ENCODE measurements at places on chromosomes 3 and 15.

DNA sequence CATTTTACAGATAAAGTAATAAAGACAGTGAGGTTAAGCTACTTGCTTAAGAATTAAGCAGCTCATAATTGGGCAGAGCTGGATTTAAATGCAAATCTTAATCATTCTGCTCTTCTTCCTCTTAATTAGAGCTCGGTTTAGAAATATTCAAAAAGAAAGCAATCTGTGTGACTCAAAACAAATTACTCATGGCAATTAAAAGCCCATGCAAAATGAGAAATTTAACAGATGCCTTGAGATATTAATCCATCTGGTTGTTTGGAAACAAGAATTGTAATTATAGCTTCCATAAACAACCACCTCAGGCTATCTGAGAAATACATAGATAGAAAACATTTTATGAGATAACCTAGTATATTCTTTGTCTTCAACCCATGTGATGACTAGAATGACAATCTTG is 44.2 kb upstream of the DCBLD2 start:
- no peak for DNase-seq

DNA sequence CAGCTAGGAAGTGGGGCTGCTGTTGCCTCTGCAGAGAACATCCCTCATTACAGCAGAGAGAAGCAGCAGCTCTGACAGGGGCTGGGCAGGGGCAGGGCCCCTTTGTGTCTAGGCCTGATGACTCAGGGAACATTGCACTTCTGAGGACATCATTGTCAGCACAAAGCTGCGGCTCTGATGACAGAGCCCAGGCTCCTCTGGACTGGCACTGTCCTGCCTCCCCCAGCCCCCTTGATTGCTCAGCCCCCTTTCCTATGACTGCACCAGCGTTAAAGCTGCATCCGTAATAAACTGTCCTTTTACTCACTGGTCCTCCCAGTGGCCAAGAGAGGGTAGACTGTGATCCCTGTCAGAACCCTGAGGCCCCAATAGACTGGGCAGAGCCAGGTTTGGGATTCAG is 18.3 kb downstream of the TRH start:
- DNase-seq, result no peak

DNA sequence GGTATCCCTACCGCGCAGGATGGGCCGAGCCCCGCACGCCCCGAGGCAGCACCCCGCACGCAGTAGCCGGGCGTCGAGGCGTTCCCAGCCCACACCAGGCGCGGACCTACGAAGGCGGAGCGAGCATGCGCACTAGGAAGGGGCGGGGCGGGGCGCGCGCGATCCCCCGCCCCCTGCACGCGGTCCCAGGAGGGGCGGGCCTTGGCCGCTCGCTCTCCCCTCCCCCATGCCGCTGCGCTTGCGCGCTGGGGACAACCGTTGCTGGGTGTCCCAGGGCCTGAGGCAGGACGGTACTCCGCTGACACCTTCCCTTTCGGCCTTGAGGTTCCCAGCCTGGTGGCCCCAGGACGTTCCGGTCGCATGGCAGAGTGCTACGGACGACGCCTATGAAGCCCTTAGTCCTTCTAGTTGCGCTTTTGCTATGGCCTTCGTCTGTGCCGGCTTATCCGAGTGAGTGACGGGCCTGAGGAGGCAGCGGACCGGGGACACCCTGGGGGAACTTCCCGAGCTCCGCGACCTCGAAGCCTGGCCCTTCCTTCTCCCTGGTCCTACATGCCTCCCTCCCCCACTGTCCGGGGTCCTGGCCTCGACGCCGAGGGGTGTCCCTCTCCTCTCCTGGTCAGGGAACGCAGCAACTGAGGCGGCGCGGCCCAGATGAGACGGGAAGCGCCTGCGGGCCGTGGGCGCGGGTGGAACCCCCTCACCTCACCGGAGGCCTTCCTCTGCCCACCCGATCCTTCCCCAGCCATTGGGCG is at the start of gene SPESP1:
SPESP1 (plus strand) TSS at position 258 of the 755 bp plus-strand sequence; CDS start at position 387, 129 bp downstream.
- DNase-seq, result peak; percentile 7

GRCh38 chr3:52270252-52270754 is 8.1 kb downstream of the WDR82 start:
- DNase-seq, result no peak

DNA sequence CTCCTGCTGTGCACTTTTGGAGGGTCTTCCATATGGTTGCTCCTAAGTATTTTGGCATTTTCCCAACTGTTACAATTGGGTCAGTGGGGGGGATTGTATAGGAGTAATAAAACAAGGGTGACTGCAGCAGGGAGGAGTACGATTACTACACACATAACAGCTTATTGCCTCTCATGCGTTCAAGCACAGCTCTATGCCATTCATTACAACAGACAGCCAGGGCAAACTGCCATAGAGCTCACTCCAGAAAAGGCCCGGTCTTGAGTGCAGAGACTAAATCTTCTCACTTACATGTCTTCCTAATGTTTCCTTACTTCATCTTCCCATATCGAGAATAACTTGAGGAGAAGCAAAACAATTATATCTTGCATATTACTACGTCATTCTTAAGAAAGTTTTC is 1.4 kb upstream of the CHMP2B start:
- DNase-seq, result no peak

- DNase-seq, result no peak
Observed at GRCh38 chr15:27134481-27134880, 163.5 kb downstream of the GABRG3 start.

DNA sequence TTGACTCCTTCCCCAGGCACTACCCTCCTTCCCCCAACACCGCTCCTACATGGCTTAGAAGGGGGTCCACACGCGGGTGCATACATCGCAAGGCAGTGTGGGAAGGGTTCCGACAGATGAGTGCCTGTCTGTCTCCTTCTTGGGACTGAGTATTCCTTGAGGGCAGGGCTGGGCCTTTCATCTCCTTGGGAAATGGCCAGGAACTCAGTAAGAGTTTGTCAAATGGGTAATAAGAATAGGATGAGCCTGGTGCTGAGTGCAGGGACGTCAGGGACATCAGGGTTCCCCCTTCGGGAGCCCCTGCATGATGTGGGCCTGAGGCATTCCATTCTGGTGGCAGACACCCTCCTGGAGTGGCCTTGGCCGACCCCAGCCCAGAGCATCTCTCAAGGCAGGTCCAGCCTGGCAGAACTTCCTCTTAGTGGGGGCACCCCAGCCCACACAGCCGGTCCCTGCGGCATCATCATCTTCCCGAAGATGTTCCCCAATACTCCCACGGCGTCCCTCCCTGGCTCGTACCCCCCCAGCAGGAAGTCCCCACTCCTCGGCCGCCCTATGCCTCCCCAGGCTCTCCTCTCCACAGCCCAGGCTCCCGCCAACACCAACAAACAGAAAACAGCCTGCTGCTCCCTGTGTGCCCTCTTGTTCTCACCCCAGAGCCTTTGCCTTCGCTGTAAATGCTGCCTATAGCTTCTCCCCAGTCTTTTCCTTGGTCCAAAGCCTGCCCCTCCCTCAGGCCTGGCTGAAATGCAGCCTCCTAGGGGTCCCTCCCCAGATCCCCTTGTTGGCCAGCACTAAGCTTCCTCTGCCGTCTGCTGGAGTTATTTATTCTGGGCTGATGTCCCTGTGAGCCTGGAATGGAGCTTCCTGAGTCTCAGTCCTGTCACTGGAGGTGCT is 67.5 kb upstream of the LCTL start:
- no peak for DNase-seq

DNA sequence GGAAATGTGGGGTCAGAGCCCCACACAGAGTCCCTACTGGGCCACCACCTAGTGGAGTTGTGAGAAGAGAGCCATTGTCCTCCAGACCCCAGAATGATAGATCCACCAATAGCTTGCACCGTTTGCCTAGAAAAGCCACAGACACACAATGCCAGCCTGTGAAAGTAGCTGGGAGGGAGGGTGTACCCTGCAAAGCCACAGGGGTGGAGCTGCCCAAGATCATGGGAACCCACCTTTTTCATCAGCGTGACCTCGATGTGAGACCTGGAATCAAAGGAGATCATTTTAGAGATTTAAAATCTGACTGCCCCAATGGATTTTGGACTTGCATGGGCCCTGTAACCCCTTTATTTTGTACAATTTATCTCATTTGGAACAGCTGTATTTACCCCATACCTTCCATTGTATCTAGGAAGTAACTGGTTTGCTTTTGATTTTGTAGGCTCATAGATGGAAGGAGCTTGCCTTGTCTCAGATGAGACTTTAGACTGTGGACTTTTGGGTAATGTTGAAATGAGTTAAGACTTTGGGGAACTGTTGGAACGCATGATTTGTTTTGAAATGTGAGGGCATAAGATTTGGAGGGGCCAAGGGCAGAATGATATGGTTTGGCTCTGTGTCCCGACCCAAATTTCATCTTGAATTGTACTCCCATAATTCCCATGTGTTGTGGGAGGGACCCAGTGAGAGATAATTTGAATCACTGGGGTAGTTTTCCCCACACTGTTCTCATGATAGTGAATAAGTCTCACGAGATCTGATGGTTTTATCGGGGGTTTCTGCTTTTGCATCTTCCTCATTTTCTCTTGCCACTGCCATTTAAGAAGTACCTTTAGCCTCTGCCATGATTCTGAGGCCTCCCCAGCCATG is 49.0 kb downstream of the CD200 start:
- no peak for DNase-seq

DNA sequence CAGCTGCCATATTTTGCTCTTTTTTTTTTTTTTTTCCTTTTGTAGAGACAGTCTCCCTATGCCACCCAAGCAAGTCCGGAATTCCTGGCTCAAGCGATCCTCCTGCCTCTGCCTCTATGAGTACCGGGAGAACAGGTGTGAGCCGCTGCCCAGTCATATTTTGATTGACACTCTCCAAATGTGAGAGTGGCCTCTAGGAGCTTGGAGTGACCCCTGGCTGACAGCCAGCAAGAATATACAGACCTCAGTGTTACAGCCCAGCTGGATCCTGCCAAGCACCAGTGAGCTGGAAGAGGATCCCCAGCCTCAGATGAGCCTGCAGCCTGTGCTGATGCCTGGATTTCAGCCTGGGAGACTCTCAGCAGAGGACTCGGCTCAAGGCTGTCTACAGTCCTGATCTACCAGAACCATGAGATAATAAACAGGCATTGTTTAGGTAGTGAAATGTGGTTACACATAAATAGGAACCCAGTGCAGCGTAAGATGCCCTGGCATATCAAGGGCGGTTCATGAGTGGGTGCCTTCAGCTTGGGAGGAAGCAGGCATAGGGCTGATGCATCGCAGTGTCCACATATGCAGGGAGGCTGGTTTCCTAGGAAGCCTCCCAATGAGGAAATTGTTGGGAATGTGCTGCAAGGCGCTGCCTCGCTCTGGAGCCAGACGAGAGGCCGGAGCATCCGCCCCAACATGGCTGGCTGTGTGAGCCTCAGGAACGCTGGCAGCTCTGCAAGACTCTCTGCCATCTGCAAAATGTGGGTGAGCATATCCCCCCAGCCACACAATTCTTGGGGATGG is 38.9 kb upstream of the ATP10A start:
- no peak for DNase-seq

DNA sequence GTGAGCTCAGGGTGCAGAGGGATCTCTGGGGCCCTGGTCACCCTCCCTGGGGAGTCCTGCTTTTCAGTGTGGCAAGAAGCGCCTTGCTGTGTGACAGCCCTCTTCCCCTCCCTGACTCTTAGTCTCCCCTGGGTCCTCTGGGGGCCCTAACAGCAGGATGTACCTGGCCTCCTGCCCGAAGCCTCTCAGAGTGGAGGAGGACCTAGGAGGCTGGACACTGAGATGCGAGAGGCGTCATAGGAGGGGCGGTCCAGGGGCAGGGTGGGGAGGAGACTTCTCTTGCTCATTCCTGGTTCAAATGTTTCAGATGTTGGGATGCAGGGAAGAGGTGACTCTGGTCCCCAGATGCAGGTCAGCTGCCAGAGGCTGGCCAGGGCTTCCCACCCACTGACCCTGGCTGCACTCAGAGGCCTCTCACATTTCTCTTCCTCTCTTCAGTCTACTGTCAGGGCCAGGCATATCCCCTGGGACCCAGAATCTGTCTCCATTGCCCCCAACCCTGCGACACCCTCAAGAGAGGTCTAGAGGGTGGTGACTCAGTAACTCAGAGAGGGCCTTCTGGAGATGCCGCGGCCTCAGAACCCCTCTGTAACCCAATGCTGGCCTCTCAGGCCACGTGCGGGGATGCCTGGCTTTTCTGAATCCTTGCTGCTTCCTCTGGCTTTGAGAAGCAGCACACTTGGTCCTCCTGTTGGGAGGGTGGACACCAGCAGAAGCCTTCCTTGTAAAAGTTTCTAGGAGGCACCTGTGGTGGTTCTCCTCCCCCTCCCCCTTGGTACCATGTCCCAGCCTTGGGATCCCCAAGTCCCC is 25.9 kb downstream of the SNX33 start:
- DNase-seq, result no peak

DNA sequence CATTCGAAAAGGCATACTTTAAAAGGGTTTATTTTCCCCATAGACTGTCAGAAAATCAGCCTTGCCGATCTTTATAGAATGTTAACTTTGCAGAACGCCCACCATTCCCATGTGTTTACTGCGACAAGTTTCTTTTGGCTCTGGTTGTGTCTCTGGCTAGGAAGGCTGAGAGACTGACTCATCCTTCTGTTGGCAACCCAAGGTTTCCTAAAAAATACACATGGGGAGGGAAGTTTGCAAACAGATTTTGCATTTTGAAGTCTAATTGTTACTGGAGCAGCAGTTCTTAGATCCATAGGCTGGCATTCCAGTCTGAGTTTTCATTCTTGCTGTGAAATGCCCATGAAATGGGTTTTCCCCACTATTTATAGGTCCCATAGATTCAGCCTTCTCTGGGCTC is 37.9 kb upstream of the MINAR1 start:
- no peak for DNase-seq

DNA sequence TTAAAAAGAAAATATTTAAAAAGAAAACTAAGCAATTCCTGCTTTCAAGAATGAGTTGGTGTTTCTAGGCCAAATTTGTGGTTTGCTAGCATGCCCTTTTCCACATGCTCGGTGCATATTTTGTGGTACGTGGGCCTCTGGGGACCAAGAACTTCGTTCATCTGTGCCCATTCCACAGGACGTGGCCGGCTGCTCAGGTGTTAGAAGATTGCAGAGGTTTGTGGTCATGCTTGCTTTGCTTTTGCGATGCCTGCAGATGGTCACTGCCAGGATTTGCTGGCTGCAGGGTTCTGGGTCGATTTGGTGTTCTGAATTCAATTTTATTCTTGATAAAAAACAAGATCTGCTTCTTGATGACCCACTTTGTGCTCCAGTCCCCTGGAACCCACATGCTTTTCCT is 7.5 kb downstream of the PSTPIP1 start:
- DNase-seq, result no peak

DNA sequence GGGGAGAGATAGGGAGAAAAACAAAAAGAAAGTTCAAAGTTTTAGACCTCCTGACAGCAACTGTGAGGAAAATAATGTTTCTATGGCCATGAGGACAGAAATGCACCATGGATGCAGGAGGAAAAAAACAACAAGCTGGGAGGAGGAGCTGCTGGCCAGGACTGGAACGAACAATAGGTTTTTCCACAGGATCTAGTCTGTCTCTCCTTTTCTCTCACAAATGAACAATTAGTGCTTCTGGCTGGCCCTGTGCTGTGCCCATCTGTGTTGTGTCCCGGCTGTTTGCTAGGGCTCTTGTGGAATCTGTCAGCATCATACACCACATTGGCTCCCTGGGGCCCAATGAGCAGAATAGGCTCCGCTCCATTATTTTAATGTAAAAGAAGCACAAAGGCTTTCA is 15.2 kb downstream of the GK5 start:
- no peak for DNase-seq

- peak; percentile 14 for DNase-seq
Observed at GRCh38 chr3:143825513-143825912, 22.8 kb downstream of the SLC9A9 start.
